ENCODE measurements at places on chromosomes 16 and 17. TPM values are rescaled to one million over a fixed set of nuclear protein-coding genes. Genes with fewer than 3 reads are reported as not detected.

The HOXB6 gene
- 2.5 TPM for total RNA-seq

The SLC22A31 gene
- not detected for total RNA-seq

- DNase-seq = no peak
- no peaks in the 10 kb centered on the region for H3K27me3 ChIP-seq
- H3K4me1 ChIP-seq = no peaks in the 10 kb centered on the region
- H3K27ac ChIP-seq = no peak overlapping the region
These were observed 113.3 kb downstream of the CCT6B start for GRCh38 chr17:34847938-34848337.

DNA sequence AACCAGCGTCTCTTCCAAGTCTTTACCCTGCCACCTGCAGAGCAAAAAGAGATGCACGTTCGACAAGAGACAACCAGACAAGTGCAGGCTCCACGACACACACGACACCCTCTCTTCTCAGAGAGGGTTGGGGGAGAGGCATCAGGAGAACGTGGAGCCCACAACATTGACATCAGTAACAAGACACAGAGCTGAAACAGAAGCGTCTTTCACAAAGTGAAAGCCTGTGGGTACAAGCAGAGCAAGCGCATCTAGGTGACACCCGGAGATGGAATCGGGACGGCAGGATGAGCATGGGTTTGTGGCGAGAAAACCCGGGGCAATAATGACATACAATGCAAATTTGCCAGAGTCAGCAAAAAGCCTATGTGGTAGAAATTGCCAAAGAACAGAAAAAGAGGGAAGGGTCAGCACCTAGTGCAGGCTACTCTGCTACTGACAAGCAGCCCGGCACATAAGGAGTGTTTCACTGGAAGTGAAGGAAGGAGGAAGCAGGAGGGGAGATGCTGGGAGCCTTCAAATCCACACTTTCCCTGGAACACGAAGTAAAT, 89.5 kb downstream of the CYTH1 start:
- DNase-seq = no peak
- H3K27ac ChIP-seq = no peak overlapping the region
- peaks cover 8% of the 10 kb centered on the region for H3K4me1 ChIP-seq
- no peak overlapping the region for H3K4me3 ChIP-seq

- H3K27me3 ChIP-seq = no peaks in the 10 kb centered on the region
- H3K27ac ChIP-seq = no peak overlapping the region
- H3K4me3 ChIP-seq = no peak overlapping the region
- H3K36me3 ChIP-seq = no peaks in the 10 kb centered on the region
- peaks cover 12% of the 10 kb centered on the region for H3K4me1 ChIP-seq
- DNase-seq = no peak
These were observed 62.8 kb upstream of the ADCY9 start for GRCh38 chr16:4179020-4179419.

DNA sequence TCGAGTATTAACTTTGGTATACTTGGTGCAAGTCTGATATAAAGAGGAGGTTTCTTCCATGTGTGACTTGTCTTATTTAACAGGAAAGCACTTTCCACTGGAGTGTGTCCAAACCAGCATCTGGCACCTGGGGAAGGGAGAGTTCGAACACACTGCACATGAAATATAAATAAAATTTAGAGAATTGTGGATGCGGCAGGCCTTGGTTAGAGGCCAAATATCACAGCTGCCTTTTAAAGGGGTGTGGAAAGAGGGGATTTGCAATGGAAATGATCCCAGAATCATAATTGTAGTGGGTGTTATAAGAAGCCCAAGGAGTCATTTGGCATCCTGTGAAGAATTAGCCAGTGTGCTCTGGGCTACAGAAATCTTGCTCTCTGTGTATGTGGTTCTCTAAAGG, 4.3 kb upstream of the NXN start:
- DNase-seq = no peak
- H3K36me3 ChIP-seq = no peaks in the 10 kb centered on the region
- no peak overlapping the region for H3K4me3 ChIP-seq
- H3K4me1 ChIP-seq = peaks cover 16% of the 10 kb centered on the region
- H3K27me3 ChIP-seq = no peaks in the 10 kb centered on the region

- no peak overlapping the region for H3K4me3 ChIP-seq
- H3K4me1 ChIP-seq = peaks cover 15% of the 10 kb centered on the region
- H3K27me3 ChIP-seq = no peaks in the 10 kb centered on the region
These were observed 12.5 kb downstream of the RPH3AL start for GRCh38 chr17:340074-340473.

Data from esophagus muscularis mucosa (tissue), 4 donors.